ENCODE measurements at places on chromosomes 3 and 15.

DNA sequence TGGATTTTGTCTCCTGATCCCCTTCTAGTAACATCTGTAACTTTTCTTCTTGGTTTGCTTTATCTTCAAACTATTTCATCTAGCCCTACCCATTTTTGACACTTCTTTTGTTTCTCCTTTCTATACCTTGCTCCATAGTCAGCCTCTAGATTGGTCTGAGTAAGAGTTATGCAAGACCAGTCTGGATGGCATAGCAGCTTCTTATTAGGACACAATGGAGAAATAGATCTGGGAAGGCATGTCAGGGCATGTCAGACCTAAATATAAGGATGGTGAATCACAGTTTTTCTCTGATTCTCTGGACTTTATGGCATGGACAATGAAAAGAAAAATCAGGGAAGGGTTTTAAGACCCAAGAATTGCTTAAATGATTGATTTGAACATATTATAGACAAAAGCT is 452.5 kb downstream of the RAP2B start:
- DNase-seq: peak; percentile 29

- no peak for DNase-seq
Observed at GRCh38 chr15:68340726-68341671, 63.5 kb downstream of the FEM1B start.

DNA sequence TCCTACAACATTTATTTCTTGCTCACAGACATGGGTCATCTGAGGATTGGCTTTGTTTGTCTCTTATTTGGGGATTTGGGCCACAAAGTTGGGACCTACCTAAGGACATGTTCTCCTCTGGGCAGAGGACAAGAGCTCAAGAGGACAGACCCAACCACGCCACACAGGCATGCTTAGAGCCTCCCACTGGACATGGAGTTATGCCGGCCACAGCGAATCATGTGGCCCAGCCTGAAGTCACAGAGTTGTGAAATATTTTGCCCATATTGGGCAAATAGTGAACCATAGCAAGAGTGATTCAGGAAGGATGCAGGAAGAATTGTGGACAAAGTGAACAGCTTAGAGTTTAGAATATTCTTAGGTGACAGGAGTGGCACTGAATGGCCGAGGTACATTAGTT is 9.9 kb downstream of the TRAK1 start:
- no peak for DNase-seq

- no peak for DNase-seq
Observed at GRCh38 chr3:42638339-42638842, 15.1 kb upstream of the ZBTB47 start.
